Upper lobe of left lung (tissue), 6 donors: ENCODE measurements at places on chromosomes 5 and 9. TPM values are rescaled to one million over a fixed set of nuclear protein-coding genes. Genes with fewer than 3 reads are reported as not detected.
A peak's percentile ranks its signal among the peaks of the same experiment; 100 is the strongest.

DNA sequence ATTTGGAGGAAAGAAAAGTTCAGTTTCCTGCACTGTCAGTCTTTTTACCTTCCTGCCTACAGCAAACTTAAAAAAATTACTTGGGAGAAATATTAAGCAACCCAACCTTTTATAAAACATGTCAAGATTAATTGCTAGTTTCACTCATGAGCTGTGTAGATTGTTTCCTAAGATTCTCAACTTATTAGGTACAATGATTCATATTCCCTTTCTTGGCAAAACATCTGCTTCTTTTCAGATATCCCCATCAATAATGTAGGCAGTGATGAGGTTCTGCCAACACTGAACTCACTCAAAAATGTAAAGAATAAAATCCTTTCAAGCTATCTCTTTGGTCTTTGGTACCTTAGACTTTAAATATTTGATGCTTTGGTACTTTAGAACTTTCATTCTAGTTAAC, 56.0 kb downstream of the ISL1 start:
- H3K4me3 ChIP-seq, result no peak overlapping the region
- no peak for DNase-seq
- no peaks in the 10 kb centered on the region for H3K36me3 ChIP-seq
- H3K27ac ChIP-seq, result no peak overlapping the region

GRCh38 chr5:43702815-43703214, 99.8 kb downstream of the NNT start:
- H3K27me3 ChIP-seq, result no peaks in the 10 kb centered on the region
- H3K27ac ChIP-seq, result no peak overlapping the region
- no peaks in the 10 kb centered on the region for H3K4me1 ChIP-seq
- H3K36me3 ChIP-seq, result peaks cover 36% of the 10 kb centered on the region
- no peak overlapping the region for H3K4me3 ChIP-seq

GRCh38 chr5:176536132-176536901, 885 bp downstream of the RNF44 start:
- H3K36me3 ChIP-seq, result peaks cover 8% of the 10 kb centered on the region
- H3K4me3 ChIP-seq, result peak overlapping the region; percentile 88
- peak; percentile 93 for DNase-seq
- peaks cover 59% of the 10 kb centered on the region for H3K4me1 ChIP-seq
- H3K27ac ChIP-seq, result peak overlapping the region; percentile 99

- no peak overlapping the region for H3K27ac ChIP-seq
- no peaks in the 10 kb centered on the region for H3K36me3 ChIP-seq
- no peaks in the 10 kb centered on the region for H3K27me3 ChIP-seq
These were observed 60.2 kb upstream of the HAPLN1 start for GRCh38 chr5:83780699-83781350.

DNA sequence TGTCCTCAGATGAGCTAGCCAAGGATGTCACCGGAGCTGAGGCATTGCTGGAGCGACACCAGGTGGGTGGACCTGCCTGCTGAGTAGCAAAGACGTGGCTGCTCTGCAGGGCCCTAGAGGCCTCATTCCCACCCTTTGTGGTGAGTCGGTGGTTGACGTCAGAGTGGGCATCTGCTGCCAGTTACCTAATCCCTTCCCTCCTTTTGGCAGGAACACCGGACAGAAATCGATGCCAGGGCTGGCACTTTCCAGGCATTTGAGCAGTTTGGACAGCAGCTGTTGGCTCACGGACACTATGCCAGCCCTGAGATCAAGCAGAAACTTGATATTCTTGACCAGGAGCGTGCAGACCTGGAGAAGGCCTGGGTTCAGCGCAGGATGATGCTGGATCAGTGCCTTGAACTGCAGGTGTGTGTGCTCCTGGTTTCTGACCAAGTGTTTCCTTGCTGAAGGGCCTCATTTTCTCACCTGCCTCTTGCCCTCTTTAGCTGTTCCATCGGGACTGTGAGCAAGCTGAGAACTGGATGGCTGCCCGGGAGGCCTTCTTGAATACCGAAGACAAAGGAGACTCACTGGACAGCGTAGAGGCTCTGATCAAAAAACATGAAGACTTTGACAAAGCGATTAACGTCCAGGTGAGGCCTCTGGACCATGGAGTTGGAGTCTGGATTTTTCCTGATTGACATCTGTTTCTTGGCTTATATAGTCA, 48.9 kb downstream of the DYNC2I2 start:
- no peaks in the 10 kb centered on the region for H3K4me1 ChIP-seq
- no peak overlapping the region for H3K27ac ChIP-seq
- peaks cover 96% of the 10 kb centered on the region for H3K36me3 ChIP-seq
- H3K4me3 ChIP-seq, result no peak overlapping the region
- DNase-seq, result no peak

- no peaks in the 10 kb centered on the region for H3K27me3 ChIP-seq
- H3K4me1 ChIP-seq, result no peaks in the 10 kb centered on the region
These were observed 128.4 kb downstream of the EPB41L4A start for GRCh38 chr5:112290691-112291090.

DNA sequence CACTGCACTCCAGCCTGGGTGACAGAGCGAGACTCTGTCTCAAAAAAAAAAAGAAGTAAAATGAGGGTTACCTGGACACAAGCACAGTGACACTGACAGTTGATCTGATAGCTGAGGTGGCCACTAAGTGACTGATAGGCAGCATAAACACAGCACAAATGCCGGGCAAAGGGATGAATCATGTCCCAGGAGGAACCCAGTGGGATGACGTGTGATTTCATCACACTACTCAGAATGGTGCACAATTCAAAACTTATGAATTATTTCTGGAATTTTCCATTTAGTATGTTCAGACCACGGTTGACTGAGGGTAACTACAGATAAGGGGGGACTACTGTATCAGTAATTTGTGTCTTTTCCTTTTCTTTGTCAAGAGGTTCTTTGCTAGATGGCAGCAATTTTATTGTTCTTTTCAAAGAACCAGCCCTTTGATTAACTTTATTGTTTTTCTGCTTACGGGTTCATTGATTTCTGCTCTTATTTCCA, 34.3 kb upstream of the RNF130 start:
- no peak for DNase-seq
- no peak overlapping the region for H3K4me3 ChIP-seq
- no peaks in the 10 kb centered on the region for H3K36me3 ChIP-seq
- no peak overlapping the region for H3K27ac ChIP-seq
- H3K4me1 ChIP-seq, result no peaks in the 10 kb centered on the region

DNA sequence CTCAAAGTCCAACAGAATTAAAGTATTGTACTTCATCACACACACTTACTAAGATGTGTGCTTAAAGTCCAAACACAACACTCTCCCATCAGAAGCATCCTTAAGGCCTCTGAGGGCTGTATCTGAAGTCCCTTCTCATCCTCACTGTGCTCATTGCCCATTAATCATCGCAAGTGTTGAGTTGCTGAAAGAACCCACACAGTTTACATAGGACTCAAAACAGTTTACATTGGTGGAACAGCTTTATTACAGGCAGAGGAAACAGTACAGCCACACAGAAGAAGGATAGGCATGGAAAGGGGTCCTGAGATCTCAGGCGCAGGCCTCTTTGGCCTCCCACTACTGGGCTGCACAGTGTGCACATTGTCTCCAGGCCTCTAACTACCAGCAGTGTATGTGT, 113.4 kb downstream of the CMYA5 start:
- DNase-seq, result no peak
- H3K27ac ChIP-seq, result no peak overlapping the region
- no peaks in the 10 kb centered on the region for H3K4me1 ChIP-seq

DNA sequence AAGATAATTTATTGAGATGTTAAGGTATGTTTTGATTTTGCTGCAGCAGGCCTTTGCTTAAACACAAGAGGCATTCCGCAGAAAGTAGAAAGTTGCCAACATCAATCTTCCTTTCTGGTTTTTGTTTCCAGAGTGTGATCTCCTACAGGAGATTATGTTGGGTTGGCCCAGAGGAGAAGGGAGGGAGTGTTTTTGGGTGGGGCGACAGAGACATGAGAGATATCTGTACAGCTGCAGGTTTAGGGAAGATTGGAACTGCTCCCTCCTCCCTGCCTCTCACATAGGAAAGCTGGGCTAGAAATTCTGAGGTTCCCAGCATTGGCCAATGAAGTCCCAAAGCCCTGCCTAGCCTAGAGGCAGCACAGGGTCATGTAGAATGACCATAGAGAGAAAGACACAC, 211.0 kb downstream of the CEMIP2 start:
- DNase-seq, result no peak
- H3K36me3 ChIP-seq, result no peaks in the 10 kb centered on the region
- H3K27me3 ChIP-seq, result no peaks in the 10 kb centered on the region
- H3K27ac ChIP-seq, result no peak overlapping the region

- H3K27ac ChIP-seq, result no peak overlapping the region
- H3K36me3 ChIP-seq, result peaks cover 4% of the 10 kb centered on the region
- no peaks in the 10 kb centered on the region for H3K4me1 ChIP-seq
- DNase-seq, result no peak
These were observed 48.1 kb downstream of the G3BP1 start for GRCh38 chr5:151819830-151820229.

Gene TOR1B
- 37.4 TPM for total RNA-seq

Gene CD72
- 3.2 TPM for total RNA-seq

Gene GPR151
- not detected for total RNA-seq

Gene TSLP
- not detected for total RNA-seq

Gene RALGPS1
- total RNA-seq, result 15.3 TPM

Gene RNF180
- total RNA-seq, result 9.7 TPM

Gene FOXD4L6
- total RNA-seq, result not detected

Gene FBP2
- total RNA-seq, result not detected
